Activated CD8-positive, alpha-beta memory T cell treated with anti-CD3 and anti-CD28 coated beads, Interleukin-2, amount 50 U/mL, for 4 hours (primary cell): ENCODE measurements at places on chromosomes 2 and 18.

DNA sequence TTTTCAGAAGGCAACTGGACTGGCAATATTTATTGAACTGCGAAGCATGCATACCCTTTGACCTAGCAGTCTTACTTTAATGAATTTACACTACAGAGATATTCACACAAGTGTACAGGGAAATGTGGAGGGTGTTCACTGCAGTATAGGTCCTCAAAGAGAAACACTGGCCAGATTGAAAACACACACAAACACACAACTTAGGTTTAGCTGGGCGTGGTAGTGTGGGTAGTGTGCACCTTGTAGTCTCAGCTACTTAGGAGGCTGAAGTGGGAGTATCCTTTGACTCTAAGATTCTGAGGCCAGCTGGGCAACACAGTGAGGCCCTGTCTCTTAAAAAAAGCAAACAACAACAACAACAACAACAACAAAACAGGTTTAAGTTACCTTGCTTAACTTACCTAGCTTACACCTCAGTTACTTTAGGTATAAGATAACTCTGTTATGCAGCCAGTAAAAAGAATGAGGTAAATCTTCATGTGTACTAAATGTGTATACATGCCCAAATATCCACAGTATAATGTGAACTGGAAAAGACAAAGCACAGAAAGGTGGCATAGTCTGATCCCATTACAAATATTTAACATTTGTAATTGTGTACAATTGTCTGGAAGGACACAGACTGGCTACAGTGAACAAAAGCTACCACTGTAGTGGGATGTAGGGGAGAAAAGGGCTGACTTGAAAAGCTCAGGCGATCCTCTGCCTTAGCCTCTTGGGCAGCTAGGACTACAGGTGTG, 105.9 kb upstream of the FZD5 start:
- no peak for DNase-seq

GRCh38 chr2:54755641-54756326, 32.3 kb downstream of the EML6 start:
- DNase-seq = no peak

GRCh38 chr2:231922311-231923009, 3.7 kb downstream of the NPPC start:
- DNase-seq = no peak

GRCh38 chr2:222706616-222707015, 35.2 kb downstream of the MOGAT1 start:
- DNase-seq = no peak

- DNase-seq = no peak
These were observed 26.5 kb upstream of the EML4 start for GRCh38 chr2:42142547-42143184.

GRCh38 chr18:31610286-31611205, 18.9 kb downstream of the TTR start:
- no peak for DNase-seq

- DNase-seq = no peak
These were observed 78.9 kb upstream of the SPRED2 start for GRCh38 chr2:65511306-65511705.

- no peak for DNase-seq
These were observed 14.9 kb downstream of the DPP4 start for GRCh38 chr2:162058973-162059668.

DNA sequence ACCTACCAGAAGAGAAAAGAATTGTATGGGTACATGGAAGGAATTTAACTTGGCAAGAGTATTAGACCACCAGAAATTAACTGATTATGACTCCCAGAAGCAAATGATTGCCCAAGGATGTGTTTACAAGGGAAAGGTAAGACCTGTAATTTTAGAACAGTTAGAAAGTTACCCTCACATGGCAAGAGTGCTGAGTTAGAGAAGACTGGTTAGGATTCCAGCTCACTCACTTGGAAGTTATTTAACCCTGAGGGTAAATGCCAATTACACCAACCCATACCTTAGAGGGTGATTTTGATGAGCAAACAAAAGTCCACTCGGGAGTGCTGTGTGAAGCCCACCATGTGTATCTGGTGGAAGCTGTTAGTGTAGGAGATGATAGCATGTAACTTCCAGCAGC, 170.2 kb downstream of the TPGS2 start:
- DNase-seq = no peak

- no peak for DNase-seq
These were observed 2083.1 kb upstream of the PIK3C3 start for GRCh38 chr18:39871961-39872360.

DNA sequence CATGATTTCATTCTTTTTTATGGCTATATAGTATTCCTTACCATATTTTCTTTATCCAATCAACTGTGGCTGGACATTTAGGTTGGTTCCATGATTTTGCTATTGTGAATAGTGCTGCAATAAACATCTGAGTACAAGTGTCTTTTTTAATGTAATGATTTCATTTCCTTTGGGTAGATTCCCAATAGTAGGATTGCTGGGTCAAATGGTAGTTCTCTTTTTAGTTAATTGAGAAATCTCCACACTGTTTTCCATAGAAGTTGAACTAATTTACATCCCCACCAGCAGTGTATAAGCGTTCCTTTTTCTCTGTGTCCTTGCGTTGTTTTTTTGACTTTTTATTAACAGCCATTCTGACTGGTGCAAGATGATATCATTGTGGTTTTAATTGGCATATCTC, 59.1 kb upstream of the IL1RL1 start:
- DNase-seq = no peak

DNA sequence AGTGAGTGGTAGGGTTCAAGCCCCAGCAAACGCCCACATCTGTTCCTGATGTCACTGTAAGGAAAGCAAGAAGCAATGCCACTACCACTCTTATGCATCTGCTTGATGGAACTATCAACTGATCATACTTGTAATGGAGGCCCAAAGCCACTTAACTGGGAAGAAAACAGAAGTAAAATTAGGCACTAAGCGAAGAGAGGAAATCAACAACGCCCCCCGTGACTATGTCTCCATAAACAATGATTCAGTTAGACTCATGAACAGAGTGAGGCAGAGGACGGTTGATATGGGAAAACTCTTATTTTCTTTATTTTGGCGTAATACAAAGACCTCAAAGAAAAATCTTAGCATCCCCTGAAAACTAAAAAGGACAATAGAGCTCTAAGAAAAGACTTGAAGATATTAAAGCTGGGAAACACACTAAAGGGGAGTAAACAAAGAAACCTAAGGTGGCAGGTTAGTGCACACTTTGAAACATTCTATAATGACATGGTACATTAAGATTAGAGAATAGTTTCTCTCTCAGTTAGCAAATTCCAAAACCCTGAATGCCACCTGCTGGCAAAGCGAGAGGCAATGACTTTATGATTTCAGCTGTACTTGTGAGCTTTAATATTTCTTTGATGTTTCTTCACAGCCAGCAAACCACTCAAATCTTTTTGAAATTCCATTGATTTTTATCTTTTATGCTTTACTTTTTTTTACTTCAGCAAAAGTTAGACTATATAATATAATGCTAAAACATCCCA, 86.5 kb downstream of the LRP2 start:
- DNase-seq = no peak

- no peak for DNase-seq
These were observed 19.2 kb upstream of the SPATA3 start for GRCh38 chr2:230976671-230977171.

- no peak for DNase-seq
These were observed 766.1 kb upstream of the SALL3 start for GRCh38 chr18:78213361-78213994.
